ENCODE measurements at places on chromosomes 3 and 15.

GRCh38 chr3:174062923-174063322 lies 665.4 kb downstream of the NLGN1 start:
- DNase-seq = no peak

DNA sequence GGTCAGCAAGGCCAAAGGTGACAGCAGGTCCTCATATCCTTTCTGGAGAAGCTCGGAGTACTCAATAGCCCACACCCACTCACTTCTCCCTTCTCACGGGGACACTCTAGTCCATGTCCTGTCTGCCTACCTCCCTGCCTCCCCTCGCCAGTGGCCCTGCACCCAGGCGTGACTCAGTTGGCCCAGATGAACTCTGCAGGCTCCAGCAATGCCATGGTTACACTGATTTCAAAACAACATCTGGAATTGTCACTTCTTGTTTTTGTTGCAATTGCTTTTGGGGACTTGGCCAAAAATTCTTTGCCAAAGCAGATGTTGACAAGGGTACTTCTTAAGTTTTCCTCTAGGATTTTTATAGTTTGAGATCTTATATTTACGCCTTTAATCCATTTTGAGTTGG lies 13.0 kb downstream of the IL16 start:
- DNase-seq = no peak

DNA sequence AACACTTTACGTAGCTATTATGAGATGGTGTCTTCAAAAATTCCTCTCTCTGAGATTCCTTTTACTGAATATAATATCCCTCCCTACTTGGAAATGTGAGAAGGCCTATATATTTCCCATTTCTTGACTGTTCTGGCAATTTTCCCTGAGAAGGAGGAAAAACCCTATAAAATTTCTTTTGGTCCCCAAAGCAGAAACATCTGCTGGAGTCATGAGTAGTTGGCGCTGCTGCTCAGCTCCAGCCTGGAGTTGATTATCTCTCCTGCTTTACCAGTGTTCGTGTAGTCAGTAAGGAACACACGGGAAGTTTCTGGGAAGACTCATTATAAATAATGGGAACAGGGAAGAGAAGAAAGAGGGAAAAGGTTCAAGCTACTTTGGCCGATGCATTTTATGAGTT lies 680.1 kb downstream of the EPHA3 start:
- DNase-seq = no peak

DNA sequence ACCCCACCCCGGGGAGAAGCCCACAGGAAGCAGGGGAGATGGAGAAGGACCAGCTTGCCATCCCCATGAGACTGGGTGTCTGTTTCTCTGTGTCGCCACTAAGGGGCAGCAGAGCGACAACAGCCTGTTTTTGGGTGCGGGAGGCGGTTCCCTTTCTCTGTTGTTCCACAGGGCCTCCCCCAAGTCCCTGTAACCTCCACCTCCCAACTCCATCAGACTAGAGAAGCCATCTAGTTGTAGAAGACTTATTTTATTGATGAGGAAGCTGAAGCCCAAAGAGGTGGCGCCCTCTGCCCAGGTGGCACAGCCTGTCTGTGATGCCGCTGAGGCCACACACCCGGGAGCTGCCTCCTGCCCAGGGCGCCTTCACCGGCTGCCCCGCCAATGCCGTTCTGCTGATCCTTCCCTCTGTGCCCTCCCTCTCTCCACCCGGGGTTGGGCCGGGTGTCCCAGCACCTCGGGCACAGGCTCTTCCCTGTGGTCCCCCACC lies 3.9 kb upstream of the CCDC9B start:
- no peak for DNase-seq

DNA sequence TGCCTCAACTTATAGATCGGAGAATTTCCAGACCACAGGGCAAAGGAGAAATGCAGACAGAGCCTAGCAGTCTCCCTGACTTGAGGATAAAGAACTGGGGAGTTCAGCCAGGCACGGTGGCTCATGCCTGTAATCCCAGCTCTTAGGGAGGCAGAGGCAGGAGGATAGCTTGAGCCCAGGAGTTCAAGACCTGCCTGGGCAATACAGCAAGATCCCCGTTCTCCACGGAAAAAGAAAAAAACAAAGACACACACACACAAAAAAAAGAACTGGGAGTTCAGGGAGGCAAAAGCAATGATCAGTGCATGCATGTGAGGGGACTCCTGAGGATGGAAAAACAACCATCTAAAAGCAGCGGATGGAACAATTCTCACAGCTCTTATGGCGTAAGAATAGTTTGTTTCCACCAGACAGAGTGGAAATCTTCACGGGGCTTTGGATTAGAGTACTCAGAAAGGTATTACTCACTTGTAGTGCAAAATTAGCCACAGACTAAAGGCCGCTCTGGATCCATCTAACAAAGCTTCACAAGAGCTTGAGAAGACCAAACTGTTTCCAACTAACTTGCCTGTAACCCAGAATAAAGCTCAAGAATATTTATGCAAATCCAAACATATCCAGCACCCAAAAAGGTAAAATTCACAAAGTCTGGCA lies 16.3 kb downstream of the SEC11A start:
- DNase-seq = no peak

DNA sequence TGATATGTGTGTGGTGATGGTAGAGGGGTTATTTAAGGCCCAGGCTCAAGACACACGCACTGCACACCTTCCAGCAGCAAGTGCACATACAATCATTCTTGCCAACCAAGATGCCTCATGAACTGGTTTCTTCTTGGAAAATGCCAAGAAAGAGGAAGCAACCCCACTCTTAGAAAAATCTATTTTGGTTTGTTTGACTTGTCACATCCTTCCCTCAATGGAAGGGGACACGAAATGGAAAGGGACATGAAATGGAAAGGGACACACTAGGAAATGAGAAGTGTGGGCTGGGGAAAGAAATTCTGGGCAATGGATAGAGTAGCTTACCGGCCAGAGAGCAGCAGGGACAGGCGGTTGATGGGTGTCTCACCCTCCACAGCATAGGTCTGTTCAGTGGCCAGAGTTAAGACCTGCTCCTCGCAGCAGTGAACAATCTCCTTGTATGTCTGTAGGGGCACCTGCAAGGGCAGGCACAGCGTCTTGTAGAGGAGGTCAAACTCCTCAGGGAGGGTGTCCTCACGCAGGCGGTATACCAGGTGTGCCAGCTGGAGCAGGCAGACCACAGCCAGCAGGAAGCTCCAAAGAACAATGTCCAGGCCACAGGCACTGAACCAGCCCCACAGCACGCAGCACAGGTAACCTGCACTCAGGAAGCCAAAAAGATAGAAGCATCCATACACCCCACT lies 640 bp downstream of the POPDC2 start:
- DNase-seq = no peak

DNA sequence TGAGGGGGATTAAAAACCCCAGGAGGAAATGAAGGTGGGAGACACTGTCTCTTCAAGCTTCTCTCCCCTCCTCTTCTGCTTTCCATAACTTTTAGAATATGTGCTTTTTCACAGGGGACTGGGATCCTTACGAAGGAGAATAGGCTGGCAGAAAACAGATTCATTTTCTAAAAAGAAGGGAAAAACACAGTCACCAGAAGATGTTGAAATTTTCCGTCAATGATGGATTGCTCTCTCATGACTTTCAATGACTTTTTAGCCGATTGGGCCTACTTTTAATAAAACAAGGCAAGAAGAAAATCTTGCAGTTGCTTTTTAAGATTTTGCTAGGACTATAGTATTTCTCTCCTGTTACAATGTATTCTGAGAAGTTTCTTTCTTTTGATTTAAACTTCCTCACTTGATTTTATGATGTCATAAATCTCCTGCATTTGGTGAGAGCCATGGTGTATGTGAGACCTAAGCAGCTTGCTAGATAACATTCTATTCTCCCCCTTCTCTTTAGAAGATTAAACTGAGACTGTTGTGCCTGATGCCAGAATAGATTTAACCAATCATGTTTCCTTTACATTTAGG lies 241.2 kb downstream of the FEZF2 start:
- DNase-seq = no peak

- no peak for DNase-seq
These were observed 134.1 kb upstream of the COL8A1 start for GRCh38 chr3:99504258-99504657.

- no peak for DNase-seq
These were observed 32.0 kb downstream of the FOXL2 start for GRCh38 chr3:138914870-138915502.

DNA sequence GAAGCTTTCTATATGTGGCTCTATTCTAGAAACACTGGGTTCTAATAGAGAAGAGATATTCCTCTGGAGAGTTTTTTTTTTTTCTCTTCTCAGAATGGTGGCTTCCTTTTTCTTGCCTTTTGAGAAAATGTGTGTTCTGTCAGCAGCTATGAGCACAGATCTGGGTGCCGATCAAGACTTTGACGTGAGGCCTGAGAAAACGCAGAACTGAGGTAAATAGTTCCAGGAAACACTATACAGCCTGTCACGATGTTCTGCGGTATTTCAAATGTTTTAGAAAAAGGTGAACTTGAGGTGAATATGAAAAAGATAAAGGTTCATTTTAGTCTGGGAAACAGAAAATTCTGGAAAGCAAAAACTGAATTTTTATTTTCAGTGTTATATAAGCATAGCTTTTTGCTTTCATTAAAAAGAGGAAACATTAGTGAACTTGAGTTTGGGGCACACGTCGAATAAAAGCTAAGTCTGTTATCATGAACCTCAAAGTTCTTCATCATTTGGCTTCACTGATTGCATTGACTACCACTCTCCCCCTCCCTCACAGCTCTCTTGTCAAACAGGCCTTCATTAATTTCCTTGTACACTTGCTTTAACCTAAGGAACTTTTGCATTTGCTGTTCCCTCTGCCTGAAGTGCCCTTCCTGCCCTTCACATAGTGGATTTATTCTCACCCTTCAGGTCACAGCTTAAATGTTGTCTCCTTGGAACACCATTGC lies 265.1 kb downstream of the NFKBIZ start:
- no peak for DNase-seq

DNA sequence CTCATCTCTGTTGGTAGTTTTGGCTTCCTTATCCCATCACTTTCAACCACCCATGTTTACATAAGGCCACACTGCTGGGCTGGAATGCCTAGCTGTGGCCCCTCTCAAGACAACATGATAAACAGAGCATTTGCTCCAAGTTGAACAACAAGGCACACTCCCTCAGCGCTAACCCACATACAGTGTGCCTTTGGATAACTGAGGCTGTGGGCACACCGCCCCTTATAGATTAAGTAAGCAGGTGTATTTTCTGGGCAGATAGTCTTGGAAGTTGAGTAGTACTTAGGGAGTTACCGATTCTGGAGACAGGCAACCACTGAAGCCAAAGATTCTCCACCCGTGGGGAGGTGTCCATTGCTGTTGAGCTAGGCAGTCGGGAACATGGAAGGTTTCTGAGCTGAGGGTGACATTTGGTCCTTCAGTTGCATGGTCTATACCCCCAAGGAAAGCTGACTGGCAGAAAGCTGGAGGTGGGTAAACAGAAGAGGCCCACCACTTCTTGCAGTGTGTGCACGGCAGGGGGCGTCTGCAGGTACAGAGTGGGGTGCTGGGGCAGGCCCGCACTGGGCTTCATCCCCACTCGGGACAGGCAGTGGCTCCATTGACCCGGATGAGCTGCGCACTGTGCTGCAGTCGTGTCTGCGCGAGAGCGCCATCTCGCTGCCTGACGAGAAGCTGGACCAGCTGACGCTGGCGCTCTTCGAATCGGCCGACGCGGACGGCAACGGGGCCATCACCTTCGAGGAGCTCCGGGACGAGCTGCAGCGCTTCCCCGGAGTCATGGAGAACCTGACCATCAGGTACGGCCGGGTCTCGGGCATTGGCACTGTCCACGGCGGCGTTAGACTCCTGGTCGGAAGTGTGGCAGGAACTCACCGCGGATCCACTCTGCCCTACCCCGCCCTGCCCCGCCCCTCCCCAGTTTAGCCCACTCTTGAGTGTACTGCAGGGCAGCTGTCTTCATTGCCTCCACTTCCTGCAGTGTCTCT lies 16.8 kb downstream of the NOX5 start:
- DNase-seq = no peak

DNA sequence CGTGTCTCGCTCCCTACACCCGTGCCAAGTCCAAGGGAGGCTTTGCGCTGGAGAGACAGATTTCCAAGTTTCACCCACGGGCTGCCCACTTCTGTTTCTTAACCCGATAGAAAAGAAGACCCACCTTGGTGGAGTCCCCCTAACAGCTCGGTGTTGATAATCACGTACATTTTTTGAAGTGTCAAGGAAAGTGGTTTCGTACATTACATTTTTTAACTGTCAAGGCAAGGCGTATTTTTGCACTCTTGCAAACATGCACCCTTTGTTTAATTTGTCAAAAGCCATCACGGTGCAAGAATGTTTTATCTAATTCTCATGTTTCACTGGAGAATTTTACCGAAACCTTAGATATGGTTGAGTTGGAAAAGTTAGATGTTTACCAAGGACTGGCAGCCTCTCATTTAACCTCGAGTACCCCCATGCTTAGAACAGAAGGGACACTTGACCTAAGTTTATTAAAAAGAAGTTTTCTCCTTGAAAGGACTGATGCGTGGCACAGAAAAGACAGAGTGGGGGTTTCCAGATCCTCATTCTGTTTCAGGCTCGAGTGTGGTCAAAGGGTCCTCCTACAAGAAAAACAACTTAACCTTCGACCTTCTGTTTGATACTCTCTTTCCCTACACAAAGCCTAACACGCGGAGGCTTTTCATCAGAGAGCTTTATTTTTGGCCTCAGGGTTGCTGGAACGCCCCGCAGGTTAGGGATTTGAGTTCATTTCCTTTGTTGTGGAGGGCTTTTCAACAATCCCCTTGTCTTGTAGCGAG lies 882 bp downstream of the GXYLT2 start:
- DNase-seq = no peak

DNA sequence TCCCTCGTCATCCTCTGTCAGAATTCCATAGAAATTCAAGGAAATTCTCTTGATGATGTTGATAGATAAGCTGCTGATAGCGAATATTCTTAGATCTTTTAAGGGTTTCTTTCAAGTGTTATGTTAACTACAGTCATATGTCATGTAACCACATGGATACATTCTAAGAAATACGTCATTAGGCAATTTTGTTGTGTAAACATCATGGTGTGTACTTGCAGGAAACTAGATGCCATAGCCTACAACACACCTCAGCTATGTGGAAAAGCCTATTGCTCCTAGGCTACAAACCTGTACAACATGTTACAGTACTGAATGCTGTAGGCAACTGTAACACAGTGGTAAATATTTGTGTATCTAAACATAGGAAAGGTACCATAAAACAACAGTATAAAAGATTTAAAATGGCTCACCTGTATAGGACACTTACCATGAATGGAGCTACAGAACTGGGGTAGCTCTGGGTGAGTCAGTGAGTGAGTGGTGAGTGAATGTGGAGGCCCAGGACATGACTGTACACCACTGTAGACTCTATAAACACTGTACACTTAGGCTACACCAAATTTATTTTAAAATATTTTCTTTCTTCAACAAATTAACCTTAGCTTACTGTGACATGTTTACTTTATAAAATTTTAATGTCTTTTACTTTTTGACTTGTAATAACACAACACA lies 34.6 kb downstream of the GLDN start:
- DNase-seq = no peak

DNA sequence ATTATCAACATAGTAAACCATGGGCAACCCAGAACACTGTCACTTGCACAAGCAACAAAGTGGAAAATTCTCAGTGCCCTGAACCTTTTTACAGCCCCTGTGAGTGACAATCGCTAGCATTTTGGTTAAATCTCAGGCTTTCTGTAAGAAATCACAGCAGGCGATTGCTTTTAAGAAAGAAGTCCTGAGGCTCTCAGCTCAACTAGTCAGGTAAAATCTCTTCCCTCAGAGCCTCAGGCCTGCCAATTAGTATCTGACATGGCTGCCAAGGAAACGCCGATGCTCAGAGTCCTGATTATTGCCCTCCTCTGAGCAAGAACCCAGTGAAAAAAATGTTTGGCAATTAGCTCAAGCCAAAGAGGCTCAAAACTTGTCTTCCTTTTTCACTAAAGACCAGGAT lies 530.8 kb downstream of the DIPK2A start:
- no peak for DNase-seq

- DNase-seq = no peak
These were observed 40.5 kb downstream of the DPPA2 start for GRCh38 chr3:109275702-109276293.

Data from AG04449 (cell line).